Activated naive CD4-positive, alpha-beta T cell (primary cell): ENCODE measurements at places on chromosomes 6 and 20.

GRCh38 chr20:39070484-39071231, 108.5 kb downstream of the DHX35 start:
- no peak for DNase-seq

GRCh38 chr6:28586324-28586723, 60.6 kb downstream of the GPX5 start:
- DNase-seq = no peak

- no peak for DNase-seq
These were observed 1.3 kb downstream of the PTGIS start for GRCh38 chr20:49566401-49567364.

- DNase-seq = no peak
These were observed 3.5 kb upstream of the UCKL1 start for GRCh38 chr20:63959699-63960075.

DNA sequence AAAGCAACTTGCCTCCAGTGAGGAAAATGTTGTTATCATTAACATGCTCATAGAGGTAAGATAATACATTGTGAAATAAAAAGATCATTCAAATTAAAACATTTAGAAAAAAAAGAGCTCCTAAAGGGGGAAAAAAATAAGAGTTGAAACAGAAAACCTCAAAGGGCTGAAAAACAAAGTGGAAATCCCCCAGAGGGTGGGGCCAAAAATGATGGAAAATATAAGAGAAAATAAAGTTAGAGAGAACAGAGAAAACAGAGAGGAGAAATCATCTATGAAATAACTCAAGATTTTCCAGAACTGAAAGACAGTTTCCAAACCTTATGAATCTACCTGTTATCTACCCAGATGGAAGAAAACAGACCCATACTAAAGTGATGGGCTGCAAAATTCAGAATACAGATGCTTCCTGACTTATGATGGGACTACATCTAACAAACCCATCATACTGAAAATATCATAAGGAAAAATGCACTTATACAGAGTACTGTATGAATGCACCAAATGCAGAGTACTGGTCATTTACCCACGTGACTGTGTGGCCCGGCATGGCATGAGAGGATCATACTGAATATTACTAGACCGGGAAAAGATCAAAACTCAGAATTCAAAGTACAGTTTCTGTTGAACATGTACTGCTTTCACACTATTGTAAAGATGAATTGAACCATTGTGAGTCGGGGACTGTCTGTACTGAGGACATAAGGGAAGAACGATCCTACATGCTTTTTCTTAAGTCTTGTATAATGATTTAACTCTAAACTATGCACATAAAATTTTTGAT, 4.0 kb downstream of the ZBTB24 start:
- DNase-seq = no peak

DNA sequence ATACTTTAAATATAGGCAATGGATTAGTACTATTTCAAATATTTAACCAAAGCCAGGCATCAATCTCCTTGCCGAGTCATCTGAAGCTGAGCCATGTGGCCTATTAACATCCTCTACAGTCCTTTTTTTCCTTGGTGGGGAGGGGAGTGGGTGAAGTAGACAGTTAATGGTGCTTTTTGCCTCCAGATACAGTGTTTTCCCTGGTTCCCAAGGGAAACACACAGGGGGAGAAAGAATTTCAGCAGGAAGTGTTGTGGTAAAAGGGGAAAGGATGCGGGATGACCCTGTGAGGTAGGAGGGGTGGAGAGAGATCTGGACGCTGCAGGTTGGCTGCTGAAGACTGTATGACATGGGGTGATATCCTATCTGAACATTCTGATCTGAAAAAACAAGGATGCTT, 9.6 kb downstream of the CLDN20 start:
- no peak for DNase-seq

- DNase-seq = no peak
These were observed 25.3 kb downstream of the CEBPB start for GRCh38 chr20:50215926-50216325.

- DNase-seq = no peak
These were observed 180.7 kb downstream of the TBXT start for GRCh38 chr6:165986914-165987482.

DNA sequence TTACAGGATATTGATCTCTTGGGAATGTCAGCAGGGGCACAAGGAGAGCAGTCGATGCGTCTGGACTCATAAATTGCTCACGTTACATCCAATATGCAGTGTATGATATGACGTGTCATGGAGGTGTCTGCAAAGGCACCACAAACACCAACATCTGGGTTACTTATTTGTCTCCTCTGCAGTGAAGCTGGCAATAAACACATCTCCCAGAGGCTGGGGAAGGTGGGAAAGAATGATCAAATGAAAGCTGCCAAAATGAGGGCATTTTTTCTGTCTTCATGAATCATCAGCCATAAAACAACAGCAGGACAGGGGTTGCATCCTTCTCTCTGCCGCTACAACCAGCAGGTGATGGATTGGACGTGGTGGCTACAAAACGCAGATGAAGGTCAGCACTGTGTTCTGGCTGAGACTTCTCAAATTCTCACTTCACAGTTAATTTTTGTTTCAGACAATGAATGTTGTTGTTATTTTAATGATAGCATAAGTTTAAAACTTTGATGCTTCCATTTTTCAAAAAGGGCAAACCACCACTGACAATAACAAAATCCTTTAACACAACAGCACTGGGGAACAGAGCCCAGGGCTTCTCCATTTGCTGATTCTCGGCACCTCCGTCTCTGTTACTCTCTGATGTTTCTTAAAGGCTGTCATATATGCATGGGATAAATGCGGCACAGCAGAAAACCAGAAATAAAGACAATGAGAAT, 47.5 kb downstream of the ERMARD start:
- DNase-seq = no peak

DNA sequence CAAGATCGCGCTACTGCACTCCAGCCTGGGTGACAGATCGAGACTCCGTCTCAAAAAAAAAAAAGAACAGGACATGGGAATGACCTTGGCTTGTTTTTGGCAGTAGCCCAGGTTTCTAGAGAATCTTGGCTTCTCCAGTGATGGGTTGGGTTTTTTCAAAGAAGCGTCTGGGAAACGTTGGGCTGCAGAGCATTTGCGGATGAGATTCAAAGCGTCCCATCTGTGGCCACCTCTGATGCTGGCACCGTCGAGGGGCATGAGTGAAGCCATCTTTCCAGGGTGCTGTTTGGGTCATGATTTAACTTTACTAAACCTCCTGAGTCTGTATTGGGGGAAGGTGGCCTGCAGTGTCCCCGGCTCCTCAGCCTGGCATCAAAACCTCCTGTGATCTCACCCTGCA, 43.2 kb upstream of the SRF start:
- DNase-seq = no peak
